NCI-H1694 (cell line): ENCODE measurements at places on chromosomes 16 and 17.

- DNase-seq: no peak
Measured at GRCh38 chr16:84594725-84595038, 23.2 kb downstream of the COTL1 start.

GRCh38 chr17:4860651-4861050 is 27.5 kb downstream of the MINK1 start:
- no peak for DNase-seq

DNA sequence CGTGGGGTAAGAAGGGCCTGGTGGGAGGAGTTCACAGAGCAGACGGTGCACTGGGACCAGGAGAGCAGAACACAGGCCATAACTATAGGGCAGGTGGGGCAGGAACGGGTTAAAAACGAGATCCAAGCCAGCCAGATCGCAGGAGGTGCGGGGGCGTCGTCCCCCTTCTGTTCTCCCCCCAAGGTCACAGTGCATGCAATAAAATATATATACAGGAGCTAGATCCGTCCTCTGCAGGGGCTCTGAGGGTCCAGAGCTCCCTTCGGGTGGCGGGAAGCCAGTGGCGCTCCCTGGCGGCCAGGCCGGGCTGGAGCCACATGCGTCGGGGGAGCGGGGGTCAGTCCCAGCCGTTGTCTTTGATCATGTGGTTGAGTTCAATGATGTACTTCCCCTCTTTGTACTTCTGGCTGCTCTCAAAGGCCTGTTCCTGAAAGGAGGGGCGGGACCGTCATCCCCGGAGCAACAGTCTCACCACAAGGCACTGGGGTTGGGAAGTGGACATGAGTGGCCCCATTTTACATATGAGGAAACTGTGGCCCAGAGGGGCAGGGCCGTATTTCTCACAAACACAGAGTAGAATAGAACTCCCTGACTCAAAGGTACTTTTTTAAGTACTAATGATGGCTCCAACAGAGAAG is 768 bp upstream of the TBX6 start:
- DNase-seq: peak; percentile 9

DNA sequence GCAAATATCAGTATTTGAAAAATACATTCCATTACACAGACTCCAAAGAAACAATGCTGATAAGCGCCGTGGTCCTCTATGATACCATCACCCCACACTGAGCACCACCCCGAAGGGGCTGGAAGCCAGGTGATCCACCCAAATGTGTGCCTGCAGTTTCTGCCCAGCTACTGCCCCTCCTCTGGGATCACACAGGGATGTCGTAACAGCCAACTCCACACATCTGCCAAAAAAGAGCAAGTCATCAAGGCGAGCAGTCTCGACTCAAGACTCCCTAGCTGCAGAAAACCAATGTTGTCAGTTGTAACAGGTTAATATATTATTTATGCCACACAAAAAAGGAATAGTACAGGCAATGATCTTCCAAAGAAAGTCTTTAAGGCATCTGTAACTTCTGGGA is 21.0 kb downstream of the CYB5D2 start:
- DNase-seq: no peak

GRCh38 chr17:79681628-79682261 is 49.0 kb upstream of the ENPP7 start:
- DNase-seq: no peak

GRCh38 chr16:66427871-66428681 is 981 bp downstream of the BEAN1 start:
- no peak for DNase-seq

DNA sequence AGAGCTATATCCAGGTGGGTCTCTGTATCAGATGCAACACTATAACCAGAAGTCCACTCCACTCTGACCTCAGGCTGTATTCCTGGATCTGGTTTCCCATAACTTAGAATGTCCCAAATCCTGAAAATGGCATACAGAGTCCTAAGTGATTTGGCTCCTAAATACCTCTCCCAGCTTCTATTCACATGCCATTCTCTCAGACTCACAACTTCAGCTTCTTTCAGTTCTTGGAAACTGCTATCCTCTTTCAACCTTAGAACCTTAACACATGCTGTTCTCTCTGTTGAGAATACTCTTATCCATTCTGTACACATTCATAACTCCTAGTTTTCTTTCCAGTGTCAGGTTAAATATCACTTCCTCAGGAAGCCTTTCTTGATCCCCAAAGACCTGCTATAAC is 132.0 kb downstream of the BRIP1 start:
- DNase-seq: no peak

DNA sequence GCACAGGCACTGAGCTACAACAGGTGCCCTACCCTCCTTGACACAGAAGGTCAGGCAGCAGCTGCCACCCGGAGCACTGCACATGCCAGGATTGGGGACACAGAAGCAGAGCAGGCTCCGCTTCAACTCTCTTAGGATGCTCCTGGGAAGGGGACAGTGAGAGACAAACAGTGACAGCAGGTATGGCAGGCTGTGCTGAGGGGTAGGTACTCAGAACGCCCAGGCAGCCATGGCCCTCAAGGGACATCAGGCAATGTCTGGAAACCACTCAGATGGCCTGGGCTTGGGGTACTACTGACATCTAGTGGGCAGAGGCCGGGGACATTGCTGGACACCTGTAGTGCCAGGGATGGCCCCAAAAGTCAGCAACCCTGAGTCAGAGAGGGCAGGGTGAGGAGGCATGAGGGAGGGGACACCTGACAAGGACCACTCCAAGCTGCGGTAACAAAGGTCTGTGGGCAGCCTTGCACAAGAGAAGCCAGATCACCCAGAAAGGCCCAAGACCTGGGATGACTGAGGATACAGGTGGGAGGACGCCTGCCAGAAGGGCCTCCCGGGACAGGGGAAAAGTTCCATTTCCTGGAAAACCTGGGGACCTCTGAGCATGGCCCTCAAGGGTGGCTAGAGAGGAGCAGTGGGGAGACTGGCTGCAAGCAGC is 21.2 kb downstream of the PEMT start:
- peak; percentile 39 for DNase-seq

- no peak for DNase-seq
Measured at GRCh38 chr16:80680839-80681238, 123.6 kb downstream of the CDYL2 start.

GRCh38 chr17:28579526-28579925 is 2.8 kb upstream of the ALDOC start:
- no peak for DNase-seq

- no peak for DNase-seq
Measured at GRCh38 chr17:57086069-57086930, 1.3 kb downstream of the AKAP1 start.

DNA sequence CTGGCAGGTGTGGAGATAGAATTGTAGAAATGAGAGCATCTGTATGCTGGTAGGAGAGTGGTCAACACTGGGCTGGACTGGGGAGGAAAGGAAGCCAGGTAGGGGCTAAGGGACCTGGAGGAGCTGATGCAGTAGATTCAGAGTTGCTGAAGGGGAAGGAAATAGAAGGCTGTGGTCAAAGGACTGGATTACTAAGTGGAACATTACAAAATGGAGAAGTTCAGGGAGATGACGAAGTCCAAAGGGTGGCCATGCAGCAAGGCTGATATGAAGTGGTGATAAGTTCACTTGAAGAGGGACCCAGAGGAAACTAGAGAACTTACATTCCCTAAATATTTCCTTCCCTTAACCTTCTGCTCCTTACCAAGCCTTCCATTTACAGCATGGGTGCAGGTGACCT is 8.6 kb upstream of the CCL2 start:
- DNase-seq: no peak

DNA sequence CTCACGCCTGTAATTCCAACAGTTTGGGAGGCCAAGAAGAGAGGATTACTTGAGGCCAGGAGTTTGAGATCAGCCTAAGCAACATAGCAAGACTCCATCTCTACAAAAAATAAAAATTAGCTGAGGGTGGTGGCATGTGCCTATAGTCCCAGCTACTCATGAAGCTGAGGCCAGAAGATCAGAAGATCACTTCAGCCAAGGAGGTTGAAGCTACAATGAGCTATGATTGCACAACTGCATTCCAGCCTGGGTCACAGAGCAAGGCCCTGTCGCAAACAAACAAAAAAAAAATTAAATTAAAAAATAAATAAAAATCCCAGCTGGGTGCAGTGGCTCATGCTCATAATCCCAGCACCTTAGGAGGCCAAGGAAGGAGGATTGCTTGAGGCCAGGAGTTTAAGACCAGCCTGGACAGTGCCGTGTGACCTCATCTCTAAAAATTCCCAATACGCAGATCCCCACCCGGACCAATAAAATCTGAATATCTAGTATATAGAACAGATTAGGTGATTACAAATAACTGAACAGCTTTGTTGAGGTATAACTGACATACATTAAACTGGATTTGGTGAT is 18.2 kb upstream of the ATF7IP2 start:
- DNase-seq: no peak

DNA sequence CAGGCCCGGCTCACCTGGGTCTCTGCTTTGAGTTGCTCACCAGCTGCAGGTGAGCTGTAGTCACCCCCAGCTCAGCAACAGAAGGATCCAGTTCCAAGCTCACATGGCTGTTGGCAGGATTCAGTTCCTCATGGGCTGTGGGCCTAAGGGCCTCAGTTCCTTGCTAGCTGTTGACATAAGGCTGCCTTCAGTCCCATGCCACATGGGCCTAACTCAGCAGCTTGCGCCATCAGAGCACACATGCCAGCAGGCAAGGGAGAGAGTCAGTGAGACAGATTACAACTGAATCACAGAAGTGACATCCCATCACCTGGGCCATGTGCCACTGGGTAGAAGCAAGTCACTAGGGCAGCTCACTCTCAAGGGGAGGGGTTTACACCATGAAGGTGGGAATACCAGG is 24.7 kb downstream of the PSMD7 start:
- DNase-seq: no peak

DNA sequence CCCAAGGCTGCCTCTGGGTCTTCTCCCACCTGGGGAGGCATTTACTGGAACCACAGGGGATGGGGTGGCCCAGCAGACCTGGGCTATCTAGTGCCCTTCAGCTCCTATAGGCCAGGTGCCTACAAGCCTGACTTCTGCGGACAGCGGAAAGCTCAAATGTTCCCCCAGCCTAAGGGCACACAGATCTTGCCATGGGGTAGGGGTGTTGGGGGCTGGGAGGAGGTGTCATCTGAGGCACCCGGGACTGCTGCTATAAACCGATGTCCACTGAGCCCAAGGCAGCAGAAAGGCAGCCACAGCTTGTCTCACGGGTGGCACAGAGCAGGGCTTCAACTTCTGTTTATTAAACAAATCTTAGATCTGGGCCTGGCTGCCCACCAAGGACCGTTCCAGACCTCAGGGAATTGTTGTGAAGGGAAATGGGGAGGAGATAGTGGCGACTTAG is 3.6 kb downstream of the MYO1C start:
- no peak for DNase-seq

DNA sequence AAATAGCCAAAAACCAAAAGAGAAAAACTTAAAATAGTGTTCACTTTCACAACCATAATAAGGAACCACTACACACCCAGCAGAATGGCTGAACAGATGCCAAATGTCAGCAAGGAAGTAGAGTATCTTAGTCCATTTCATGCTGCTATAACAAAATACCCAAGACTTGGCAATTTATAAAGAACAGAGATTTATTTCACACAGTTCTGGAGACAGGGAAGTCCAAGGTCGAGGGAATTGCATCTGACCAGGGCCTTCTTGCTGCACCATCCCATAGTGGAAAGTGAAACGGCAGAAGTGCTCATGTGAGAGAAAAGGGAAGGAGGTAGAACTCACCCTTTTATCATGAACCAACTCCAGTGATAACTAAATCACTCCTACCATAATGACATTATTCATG is 33.8 kb upstream of the CCL22 start:
- no peak for DNase-seq

DNA sequence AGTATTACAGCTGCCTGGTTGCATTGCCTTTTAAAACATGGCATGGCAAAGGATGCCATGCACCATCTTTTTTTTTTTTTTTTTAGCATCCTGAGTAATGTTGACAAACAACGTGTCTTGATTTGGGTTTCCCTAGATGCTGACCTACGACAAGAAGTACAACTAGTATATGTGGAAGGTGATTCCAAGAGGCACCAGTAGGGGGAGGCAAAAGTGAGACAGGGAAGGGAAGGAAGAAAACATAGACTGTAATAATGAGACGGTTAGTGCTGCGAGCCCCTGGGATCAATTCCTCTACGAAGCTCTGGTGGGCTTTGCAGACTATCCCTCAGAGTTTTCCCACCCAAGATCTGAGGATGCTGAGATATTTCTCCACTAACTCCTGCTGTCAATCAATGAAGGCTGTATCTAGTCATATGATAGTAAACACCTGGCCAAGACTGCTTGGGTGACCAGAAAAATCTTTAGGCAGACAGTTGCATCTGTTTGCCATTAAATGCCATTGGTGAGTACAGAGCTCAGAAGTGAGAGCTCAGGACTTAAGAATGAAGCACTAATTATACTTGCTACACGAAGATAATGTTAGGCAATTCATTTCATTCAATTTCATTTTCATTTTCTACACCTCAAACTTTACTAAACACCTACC is 458.6 kb upstream of the GOT2 start:
- no peak for DNase-seq

- no peak for DNase-seq
Measured at GRCh38 chr17:75504347-75505151, 10.8 kb downstream of the CASKIN2 start.

GRCh38 chr16:27759301-27759871 is 209.4 kb downstream of the KATNIP start:
- no peak for DNase-seq

DNA sequence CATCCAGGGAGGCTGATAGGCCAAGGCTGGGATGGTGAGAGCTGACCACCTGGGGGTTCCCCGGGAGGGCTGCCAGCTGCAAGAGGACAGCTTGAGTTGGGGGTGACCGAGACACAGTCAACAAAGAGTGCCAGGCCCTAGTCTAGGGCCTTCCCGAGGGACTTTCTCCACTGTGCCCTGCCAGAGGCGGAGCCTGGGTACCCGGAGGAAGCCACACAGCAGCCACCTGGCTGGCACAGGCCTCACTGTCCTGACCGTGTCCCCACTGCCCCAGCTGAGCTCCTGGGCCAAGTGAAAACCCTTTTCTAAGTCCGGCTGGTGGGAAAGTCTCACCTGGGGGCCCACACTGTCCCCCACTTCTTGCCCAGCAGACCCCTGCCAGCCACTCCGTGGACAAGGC is 71.9 kb upstream of the GSE1 start:
- no peak for DNase-seq

GRCh38 chr17:65099941-65100315 is 37.2 kb upstream of the RGS9 start:
- DNase-seq: no peak

DNA sequence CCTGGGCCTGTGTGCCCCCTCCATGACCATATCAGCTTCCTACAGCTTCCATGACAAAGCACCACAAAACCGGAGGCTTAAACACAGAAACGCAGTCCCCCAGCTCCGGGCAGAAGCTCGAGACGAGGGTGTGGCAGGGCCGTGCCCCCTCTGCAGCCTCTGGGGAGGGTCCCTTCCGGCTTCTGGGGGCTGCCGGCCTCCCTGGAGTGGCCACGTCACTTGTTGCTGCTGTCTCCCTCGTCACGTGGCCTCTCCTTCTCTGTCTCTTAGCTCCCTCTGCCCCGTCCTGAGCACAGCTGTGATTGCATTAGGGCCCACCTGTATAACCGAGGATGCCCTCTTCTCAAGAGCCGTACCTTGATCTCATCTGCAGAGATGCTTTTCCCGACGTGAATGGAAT is 64.6 kb downstream of the JPH3 start:
- DNase-seq: no peak
